ENCODE measurements at places on chromosomes 7 and 10.

GRCh38 chr7:141974831-141975230, 1.3 kb upstream of the TAS2R38 start:
- DNase-seq: no peak

DNA sequence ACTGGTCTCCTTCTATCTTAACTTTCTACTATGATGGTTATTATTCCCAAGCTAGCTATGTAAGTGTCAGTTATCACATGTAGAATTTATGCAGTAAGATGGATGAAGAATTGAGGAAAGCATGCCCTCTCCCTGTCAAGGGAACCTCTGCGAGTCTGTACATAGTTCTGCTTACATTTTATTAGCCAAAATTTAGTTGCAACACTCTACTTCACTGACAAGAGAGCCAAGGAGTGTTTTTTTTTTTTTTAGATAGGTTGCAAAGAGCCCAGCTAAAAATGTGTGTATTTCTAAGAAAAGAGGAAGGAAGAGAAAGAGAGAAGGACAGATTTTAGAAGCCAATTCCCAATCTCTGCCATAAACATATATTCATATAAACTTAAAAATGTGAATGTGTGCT, 357.7 kb upstream of the LRRN3 start:
- no peak for DNase-seq

- no peak for DNase-seq
Observed at GRCh38 chr7:43058271-43059066, 54.0 kb upstream of the HECW1 start.

- DNase-seq: no peak
Observed at GRCh38 chr7:130099331-130099730, 29.0 kb downstream of the KLHDC10 start.

- DNase-seq: no peak
Observed at GRCh38 chr10:106705681-106706100, 458.8 kb downstream of the SORCS1 start.

GRCh38 chr7:44060948-44061644, 4.3 kb downstream of the PGAM2 start:
- DNase-seq: no peak

DNA sequence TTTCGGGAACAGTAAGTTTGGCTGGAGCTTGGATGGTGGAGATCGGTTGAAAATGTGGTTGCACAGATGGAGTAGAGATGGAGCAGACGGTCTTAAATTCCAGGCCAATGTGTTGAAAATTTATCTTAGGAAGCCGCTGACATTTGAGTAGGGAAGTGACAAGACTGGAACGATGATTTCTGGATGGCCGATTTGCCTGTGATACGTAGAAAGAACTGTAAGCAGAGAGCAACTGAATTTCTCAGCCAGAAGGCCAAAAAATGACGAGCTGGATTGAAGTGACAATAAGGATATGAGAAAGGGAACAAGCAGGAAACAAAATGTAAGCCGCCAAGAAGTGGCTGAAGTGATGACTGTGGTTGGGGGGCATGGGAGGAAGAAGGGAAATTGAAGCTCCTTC, 687 bp upstream of the ARMC3 start:
- no peak for DNase-seq

DNA sequence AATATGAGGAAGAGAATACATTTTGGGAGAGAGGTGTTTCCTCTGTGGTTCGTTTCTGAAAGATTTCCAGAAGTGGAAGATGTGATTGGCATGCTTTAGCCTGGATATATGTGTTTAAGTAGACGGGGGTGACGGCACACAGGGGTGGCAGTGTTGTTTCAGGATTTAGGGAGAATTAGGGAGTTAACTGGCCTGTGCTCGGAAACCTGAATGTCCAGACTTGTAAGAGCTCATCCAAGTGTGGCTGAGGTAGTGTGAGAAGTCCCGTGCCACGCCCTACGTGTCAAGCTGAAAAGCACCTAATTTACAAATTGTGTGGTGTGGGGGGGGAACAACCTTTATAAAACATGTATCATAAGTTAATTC, 1.1 kb downstream of the RALA start:
- DNase-seq: no peak

DNA sequence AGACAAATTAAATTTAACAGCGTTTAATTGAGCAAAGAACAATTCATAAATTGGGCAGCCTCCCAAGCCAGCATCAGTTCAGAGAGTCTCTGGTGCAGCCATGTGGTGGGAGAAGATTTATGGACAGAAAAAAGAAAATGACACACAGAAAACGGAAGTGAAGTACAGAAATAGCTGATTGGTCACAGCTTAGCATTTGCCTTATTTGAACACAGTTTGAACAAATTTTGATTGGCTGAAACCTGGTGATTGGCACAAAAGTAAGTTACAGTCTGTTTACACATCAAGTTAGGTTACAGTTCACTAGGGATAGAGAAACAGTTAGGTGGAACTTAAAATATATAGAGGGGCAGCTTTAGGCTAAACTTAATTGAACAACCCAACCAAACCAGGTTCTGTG, 720.1 kb downstream of the TYW1 start:
- no peak for DNase-seq

DNA sequence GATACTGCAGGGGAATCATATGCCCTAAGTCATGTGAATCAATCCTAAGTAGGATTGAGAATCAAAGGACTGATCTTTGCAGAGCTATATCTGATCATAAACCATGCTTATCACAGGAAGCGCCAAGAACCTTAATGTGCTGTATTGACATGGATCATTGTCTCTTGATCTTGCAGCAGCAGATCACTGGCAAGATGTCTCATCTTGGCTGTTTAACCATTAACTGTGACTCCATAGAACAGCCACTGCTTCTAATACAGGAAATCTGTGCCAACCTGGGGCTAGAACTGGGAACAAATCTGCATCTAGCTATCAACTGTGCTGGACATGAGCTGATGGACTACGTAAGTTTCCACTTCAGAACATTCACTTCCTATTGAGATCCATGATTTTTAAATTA, 21.6 kb downstream of the ENO4 start:
- DNase-seq: no peak

- DNase-seq: no peak
Observed at GRCh38 chr10:49762566-49762877, 399 bp upstream of the OGDHL start.

- DNase-seq: no peak
Observed at GRCh38 chr7:132138817-132139216, 437.5 kb downstream of the PLXNA4 start.

DNA sequence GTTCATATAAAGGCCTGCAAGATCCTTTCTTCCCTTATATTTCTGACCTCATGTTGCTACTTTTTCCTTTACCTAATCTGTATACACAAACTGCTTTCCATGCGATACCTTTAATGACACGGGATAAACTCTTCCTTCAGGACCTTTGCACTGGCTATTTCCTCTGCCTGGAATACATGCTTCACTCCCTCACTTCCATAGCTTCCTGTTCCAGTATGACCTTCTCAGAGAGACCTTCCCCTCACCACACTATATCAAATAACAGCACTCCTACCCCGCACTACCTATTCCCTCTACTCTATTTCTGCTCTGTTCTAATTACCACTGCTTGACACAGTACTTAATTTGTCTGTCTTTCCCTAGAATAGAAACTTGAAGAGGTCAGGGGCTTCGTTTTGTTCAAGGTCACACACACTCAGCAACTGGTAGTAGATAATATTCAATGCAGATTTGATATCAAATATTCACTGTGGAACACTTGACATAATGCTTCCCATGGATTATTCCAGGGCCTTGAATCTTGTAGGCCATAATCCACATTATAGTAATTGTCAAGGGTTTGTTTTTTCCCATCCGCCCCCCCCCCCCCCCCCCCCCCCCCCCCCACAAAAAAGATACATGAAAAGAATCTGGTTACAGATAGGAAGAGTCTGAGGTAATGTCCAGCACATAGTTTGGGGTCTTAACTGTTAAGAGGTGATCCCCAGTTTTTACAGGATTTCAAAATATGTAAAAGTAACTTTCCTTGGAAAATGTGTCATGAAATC, 11.1 kb downstream of the SYPL1 start:
- no peak for DNase-seq

- DNase-seq: no peak
Observed at GRCh38 chr10:61901829-61902444, 438 bp downstream of the ARID5B start.

DNA sequence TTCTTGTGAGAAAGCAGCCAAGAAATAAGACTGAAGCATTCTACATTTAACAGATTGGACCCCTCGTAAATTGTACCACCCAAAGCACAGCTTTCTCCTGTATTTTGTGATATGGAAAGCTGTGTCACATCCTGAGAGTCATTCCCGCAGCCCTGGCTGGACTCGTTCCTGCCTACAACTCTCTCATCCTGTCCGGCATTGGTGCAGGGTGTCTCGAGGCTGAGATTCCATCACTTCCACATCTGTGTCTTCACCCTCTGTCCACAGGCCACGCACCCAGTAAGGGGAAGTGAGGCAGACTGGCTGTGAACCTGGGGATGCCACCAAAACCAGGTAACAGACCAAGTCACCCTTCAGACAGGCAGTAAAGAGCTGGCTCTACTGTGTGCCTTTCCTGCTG, 146.2 kb upstream of the KLF6 start:
- no peak for DNase-seq

DNA sequence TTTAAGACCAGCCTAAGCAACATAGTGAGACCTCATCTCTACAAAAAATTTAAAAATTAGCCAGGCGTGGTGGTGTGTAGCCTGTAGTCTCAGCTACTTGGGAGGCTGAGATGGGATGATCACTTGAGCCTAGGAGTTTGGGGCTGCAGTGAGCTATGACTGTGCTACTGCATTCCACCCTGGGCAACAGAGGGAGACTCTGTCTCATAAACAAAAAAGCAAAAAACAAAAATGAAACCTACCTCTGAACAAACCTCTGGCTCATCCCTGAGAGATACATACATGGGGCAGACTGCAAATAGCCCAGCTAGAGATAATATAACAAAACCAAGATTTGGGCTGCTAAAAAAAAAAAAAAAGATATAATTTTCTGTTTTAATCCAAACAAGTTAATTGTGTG, 19.5 kb downstream of the C10orf67 start:
- no peak for DNase-seq

GRCh38 chr7:29337546-29338116, 143.1 kb downstream of the CHN2 start:
- peak; percentile 20 for DNase-seq

- no peak for DNase-seq
Observed at GRCh38 chr10:52639652-52640051, 132.9 kb downstream of the MBL2 start.

DNA sequence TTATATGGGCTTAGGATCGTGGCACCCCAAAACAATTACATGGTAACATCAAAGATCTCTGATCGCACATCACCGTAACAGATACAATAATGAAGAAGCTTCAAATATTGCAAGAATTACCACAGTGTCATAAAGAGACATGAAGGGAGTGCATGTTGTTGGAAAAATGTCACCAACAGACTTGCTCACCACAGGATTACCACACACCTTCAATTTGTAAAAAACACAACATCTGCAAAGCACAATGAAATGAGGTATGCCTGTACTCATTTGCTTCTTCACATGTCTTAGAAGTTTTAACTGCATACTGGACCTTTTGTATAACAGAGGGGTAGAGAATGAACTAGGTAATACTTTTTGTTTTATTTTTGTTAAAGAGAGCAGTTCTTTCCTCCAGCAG, 96.6 kb downstream of the TPST1 start:
- DNase-seq: no peak

- no peak for DNase-seq
Observed at GRCh38 chr10:28984431-28984830, 304.4 kb upstream of the LYZL1 start.

DNA sequence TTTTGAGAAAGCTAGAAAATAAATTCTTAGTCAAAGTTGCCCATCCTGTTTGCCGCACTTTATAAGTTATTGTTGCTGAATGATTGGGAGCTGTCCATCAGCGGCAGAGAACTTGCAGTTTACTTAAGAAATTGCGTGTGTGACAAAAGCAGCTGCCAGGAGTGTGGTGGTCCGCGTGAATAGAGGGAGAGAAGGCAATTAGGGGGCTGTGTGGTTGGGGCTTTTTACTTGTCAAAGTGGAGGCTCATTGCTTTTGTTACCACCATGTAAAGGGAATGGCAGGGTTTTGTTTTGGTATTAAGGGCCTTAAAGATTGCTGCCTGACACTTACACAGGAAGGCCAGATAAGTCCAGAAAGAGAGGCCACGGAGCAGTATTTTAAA, 177.8 kb downstream of the TCF7L2 start:
- no peak for DNase-seq

GRCh38 chr7:140534743-140535142, 55.4 kb upstream of the MKRN1 start:
- no peak for DNase-seq

DNA sequence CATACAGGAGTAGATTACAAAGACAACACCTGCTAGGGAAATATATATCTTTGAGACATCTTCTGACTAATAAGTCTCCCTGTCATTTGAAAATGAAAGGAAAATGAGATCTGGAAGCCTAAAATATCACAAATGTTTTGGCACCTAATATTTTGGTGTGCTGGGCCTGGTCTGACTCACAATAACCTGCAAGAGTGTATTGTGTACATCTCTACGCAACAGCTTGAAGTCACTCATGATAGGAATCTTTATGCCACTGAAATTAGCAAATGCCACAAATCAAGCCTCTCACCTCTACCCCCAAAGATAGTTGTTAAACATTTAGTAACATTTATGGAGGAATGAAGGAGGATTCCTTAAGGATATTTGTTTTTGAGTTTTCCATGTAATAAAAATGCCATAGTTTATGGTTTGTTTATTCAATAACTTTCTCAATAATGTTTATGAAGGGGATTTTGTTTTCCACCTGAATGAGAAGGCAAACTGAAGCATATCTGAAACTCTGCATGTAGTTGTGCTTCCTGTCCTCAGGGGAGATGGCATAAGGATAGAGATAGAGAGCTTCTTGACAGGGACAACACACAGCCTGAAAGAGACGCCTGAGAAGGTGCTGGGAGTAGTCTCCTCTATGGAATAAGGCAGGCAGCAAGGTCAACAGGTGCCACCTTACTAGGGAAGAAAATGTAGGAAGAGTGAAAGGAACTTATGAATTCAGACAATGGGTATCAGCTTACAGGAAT, 197.4 kb downstream of the AHR start:
- no peak for DNase-seq

DNA sequence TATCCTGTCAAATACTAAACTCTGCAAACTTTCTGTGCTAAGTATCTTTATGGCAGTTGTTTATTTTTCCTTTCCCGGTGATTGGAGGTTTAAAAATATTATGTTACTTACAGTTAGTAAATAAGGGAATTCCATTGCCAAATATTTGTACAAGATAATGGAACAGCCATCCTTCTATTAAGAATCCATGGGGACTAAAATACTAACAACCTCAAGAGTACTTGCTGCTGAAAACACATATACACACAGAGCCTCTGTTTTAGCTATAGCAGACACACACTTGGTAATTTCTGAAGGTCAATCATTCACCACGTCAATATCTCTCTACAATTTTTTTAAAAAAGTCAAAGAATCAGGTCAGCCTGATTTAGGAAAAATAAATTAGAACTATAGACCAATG, 32.4 kb downstream of the TSPAN12 start:
- no peak for DNase-seq
